Sigmoid colon (tissue), 7 donors: ENCODE measurements at places on chromosomes 5 and 9. TPM values are rescaled to one million over a fixed set of nuclear protein-coding genes. Genes with fewer than 3 reads are reported as not detected.

DNA sequence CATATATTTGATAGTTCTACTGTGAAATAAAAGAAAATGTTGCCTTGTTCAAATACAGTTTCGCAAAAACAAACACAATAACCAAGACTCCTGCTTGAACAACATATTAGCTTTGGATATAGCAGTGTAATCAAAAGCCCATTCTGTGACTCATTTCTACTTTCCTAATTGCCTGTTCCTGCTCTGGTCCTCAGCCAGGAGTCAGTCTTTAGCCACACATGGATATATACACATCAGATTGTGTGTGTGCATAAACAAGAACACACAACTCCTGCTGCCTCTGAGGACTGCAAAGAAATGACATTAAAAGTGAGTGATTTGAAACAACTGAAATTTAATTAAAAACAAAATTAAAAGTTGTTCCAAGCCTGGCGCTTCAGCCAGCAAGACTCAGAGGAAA, 334.8 kb downstream of the TRIM32 start:
- H3K27ac ChIP-seq: no peak overlapping the region
- no peak for DNase-seq

The SARDH gene
- total RNA-seq: 0.49 TPM

The ITK gene
- 1.5 TPM for total RNA-seq

The SLC1A1 gene
- total RNA-seq: 6.4 TPM

GRCh38 chr9:642014-642413, 199.5 kb upstream of the DMRT1 start:
- H3K4me1 ChIP-seq: no peaks in the 10 kb centered on the region
- H3K27ac ChIP-seq: peak overlapping the region; percentile 61
- H3K36me3 ChIP-seq: no peaks in the 10 kb centered on the region
- H3K27me3 ChIP-seq: no peaks in the 10 kb centered on the region
- DNase-seq: no peak
- H3K4me3 ChIP-seq: no peak overlapping the region

DNA sequence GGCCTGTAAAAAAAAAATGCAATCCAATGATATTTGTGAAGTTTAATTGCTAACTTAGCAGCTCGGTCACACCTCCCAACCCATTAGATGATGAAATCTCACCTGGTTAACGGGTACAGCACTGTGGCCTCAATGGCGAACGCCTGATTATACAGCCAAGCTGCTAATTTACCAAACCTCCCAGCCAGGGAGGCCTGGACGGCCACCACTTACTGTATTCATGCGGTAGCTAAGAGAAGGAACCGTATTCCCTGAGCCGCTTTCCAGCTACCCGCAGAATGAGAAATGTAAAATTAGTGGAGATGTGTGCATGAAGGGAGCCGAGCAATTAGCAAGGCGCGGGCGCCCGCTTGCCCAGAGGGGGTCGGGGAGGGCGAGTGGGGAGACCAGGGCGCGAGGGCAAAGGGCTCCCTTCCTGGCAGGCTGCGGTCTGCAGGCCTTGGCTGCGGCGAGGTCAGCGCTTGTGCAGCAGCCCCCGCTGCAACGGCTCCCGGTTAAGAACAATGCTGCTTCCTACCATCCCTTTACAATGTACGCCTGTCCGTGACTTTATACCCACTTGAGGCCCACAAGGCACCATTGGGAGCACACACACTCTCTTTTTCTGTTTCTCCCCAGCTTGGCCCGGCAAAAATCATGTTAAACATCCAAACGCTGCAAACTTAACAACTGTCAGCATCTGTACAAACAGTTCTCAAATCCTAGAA, 70.4 kb upstream of the TBCA start:
- H3K4me3 ChIP-seq: no peak overlapping the region
- no peaks in the 10 kb centered on the region for H3K36me3 ChIP-seq
- H3K27ac ChIP-seq: no peak overlapping the region
- DNase-seq: no peak

GRCh38 chr9:77651203-77651602, 3.1 kb upstream of the GNA14 start:
- H3K36me3 ChIP-seq: no peaks in the 10 kb centered on the region
- H3K4me1 ChIP-seq: peaks cover 17% of the 10 kb centered on the region
- no peak overlapping the region for H3K27ac ChIP-seq
- DNase-seq: no peak

The GKAP1 gene
- 22.4 TPM for total RNA-seq

DNA sequence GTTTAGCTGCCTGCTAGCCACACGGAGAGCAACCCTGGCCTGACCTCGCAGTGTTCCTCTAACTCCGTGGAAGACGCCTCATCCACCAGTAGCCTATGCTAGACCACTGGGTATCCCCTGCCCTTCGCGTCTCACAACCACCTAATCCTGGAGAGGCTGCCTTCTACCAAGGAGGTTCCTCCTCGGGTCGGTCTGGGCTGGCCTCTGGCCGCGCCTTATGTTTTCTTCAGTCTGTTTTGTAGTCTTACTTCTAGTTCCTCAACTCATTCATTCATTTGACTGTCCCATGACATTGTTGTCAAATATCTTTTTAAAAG, 1.6 kb upstream of the TPM2 start:
- H3K4me1 ChIP-seq: peaks cover 24% of the 10 kb centered on the region
- H3K27me3 ChIP-seq: no peaks in the 10 kb centered on the region
- H3K4me3 ChIP-seq: peak overlapping the region; percentile 88
- H3K36me3 ChIP-seq: no peaks in the 10 kb centered on the region
- DNase-seq: no peak
- peak overlapping the region; percentile 98 for H3K27ac ChIP-seq

The OSMR gene
- total RNA-seq: 65.3 TPM

GRCh38 chr5:80189701-80190100, 66.1 kb downstream of the SERINC5 start:
- H3K4me3 ChIP-seq: no peak overlapping the region
- H3K4me1 ChIP-seq: peaks cover 32% of the 10 kb centered on the region
- no peaks in the 10 kb centered on the region for H3K27me3 ChIP-seq

The MAPK9 gene
- total RNA-seq: 45.7 TPM

DNA sequence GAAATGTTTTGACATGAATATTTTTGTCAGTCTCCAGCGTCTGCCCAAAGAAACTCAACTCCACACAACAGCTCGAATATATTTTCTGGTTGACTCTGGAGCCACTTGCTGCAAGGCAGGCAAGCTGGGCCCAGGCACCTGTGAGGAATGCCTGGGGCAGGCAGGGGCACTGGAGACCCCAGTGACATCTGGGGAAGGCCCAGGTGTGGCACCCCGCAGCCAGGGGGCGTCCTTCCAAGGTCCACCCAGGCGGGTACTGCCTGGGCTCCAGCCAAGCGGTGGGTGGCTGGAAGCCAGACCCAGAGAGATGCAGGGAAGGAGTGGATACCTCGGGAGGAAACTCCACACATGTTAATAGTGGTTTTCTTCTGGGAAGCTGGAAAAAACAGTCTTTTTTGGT, 125.9 kb downstream of the PHF2 start:
- H3K4me3 ChIP-seq: no peak overlapping the region
- H3K36me3 ChIP-seq: no peaks in the 10 kb centered on the region
- no peaks in the 10 kb centered on the region for H3K4me1 ChIP-seq

GRCh38 chr5:171986772-171987171, 19.7 kb downstream of the FBXW11 start:
- no peaks in the 10 kb centered on the region for H3K36me3 ChIP-seq
- no peak for DNase-seq
- H3K4me3 ChIP-seq: no peak overlapping the region
- peaks cover 7% of the 10 kb centered on the region for H3K4me1 ChIP-seq
- no peak overlapping the region for H3K27ac ChIP-seq
- no peaks in the 10 kb centered on the region for H3K27me3 ChIP-seq

The PCDHGC3 gene
- total RNA-seq: 42.1 TPM

- H3K27ac ChIP-seq: no peak overlapping the region
- H3K4me3 ChIP-seq: no peak overlapping the region
- H3K4me1 ChIP-seq: no peaks in the 10 kb centered on the region
- no peak for DNase-seq
- H3K27me3 ChIP-seq: no peaks in the 10 kb centered on the region
- H3K36me3 ChIP-seq: no peaks in the 10 kb centered on the region
These were observed 12.3 kb upstream of the ADGRV1 start for GRCh38 chr5:90546216-90546837.
